Kidney epithelial cell (primary cell): ENCODE measurements at places on chromosomes 6 and 20. TPM values are rescaled to one million over a fixed set of nuclear protein-coding genes. Genes with fewer than 3 reads are reported as not detected.

- no peak for DNase-seq
Measured at GRCh38 chr20:63773571-63774241, 34.1 kb downstream of the SLC2A4RG start.

GRCh38 chr6:37324131-37325033, 29.4 kb upstream of the RNF8 start:
- no peak for DNase-seq

DNA sequence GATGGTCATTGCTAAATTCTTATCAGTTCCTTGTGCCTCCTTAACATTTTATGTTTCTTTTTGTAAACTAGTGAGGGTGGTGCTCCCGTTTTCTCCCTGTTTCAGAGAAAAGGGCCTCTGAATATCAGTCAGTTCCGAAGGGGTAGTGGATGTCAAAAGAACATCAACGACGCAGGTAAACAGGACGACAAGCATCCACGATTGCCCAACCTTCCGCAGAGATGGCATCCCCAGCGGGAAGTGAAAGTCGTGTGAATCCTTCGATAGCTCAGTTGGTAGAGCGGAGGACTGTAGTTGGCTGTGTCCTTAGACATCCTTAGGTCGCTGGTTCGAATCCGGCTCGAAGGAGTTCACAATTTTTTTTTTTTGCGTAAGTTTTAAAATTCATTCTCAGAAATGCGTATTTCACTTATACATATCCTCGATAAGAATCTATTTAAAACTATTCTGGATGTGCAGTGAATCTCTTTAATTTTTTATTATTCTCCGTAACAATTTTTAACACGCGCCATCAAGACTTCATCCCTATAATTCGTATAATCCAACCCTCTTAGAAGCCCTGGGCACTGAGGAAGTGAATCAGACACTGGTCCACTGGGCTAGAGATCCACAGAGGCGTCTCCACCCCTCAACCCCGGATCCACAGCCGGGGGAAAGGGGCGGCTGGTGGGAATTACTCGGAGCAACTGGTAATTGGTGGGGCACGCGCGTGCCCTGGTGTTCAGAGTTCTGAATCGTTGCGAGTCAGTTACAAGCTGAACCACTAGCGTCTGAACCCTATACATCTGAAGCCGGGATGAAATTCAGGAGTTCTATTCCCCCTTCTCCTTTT, 27.9 kb upstream of the ABT1 start:
- peak; percentile 70 for DNase-seq

- no peak for DNase-seq
Measured at GRCh38 chr6:1039191-1039590, 272.7 kb upstream of the FOXQ1 start.

DNA sequence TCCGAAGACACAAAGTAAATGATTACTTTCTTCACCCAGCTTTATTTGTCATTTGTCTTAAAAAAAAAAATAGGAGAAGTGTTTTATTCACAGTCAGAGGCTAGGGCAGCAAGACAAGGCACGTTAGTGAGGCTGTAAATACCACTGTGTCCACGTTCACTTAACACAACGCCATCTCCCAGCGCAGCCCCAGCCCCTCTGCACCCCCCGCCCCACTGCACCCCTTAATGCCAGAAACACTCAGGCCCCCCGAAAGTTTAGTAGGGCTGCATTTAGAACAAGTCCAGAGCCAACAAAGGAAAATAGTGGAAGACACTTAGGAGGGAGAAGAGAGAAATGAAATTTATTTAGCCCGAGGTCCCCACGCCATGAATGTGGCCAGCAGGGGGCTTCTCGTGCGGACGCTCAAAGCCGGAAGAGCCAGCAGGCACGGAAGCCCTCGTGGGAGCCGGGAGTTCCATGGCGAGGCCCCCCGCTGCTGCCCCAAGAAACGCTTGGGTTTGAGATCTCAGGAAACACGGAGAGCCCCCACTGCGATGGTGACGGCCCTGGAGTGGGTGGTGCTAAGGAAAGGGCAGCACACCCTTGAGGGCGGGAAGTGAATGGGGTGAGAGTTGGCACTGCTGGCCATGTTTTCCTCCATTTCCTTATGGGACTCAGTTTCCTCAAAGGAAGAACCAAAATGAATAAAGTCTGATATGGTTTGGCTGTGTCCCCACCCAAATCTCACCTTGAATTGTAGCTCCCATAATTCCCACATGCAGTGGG, 50.2 kb downstream of the IYD start:
- no peak for DNase-seq

Gene ENPP5
- 4.9 and 6.6 TPM in 2 replicates for total RNA-seq

GRCh38 chr6:70188202-70188601, 114.7 kb downstream of the COL9A1 start:
- no peak for DNase-seq

GRCh38 chr20:58956078-58956477, 25.0 kb upstream of the NELFCD start:
- no peak for DNase-seq

DNA sequence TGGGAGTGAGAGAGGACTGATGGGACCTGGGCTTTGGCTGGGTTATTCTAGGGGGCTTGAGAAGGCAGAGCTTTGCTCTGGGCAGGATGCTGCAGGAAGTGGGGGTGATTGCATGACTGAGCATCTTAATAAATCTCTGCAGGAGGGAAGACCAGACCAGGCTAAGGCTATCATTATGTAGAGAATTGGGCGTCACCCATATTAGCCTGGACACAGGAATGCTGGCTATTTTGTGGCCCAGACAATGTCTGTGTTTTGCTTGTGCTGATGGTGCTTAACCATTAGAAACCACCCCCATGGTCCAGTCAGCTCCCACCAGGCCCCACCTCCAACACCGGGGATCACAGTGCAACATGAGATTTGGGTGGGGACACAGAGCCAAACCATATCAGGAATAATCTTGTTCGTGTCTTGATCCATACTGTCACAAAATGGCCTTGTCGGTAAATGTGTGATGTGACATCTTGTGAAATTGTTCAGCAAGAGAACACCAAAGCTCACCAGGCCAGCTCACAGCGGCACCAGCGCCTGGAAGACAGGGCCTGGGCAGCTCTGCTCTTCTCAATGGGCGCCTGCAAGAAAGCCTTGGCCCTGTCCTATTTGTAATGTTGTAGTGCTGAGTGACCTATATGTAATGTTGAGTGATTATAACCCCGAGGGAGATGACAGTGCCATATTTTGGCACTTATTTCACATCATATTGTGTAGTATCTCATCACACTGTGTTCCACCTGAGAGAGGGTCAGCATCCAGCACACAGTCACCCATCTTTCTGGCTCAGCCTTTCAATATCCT, 211.8 kb downstream of the QKI start:
- no peak for DNase-seq

- no peak for DNase-seq
Measured at GRCh38 chr6:125981571-125982185, 4.7 kb upstream of the TRMT11 start.

Gene SLC17A9
- 12.0 and 13.8 TPM in 2 replicates for total RNA-seq

Gene OXT
- not detected in 2 replicates for total RNA-seq

- DNase-seq, result no peak
Measured at GRCh38 chr6:41984623-41985022, 43.0 kb upstream of the CCND3 start.

GRCh38 chr20:3572151-3572550, 91.0 kb downstream of the GFRA4 start:
- no peak for DNase-seq

DNA sequence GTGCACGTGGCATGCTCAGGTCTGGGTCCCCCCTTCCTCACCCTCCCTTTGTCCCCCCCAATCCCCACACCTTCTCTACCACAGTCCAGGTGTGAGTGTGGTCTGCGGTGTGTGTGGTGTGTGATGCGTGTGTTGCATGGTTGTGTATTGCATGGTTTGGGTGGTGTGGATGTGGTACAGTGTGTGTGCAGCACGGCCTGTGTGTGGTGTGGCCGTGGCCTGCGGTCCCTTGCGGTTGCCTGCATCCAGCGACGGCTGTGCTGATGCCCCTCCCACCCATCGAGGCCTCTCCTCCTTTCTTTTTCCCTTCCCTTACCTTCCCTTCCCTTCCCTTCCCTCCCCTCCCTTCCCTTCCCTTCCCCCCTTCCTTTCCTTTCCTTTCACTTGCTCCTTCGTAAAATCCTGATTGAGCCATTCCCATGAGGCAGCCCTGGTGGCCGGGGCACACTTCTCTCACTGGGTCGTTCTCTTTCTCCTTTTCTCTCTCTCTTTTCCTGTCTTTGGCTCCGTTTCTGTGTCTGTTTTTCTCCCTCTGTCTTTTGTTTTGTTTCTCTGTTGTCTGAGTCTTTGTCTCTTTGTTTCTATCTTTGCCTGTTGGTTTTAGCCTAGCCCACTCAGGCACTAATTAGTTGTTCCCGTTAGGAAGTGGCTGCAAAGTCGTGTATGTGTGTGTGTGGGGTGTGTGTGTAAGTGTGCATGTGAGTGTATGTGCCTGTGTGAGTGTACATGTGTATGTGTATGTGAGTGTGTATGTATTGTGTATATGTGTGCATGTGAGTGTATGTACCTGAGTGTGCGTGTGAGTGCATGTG, 65.7 kb downstream of the SRC start:
- no peak for DNase-seq

Gene CYP24A1
- 0.04 and 0.82 TPM in 2 replicates for total RNA-seq

- no peak for DNase-seq
Measured at GRCh38 chr20:59725476-59726280, 121.3 kb downstream of the PHACTR3 start.

DNA sequence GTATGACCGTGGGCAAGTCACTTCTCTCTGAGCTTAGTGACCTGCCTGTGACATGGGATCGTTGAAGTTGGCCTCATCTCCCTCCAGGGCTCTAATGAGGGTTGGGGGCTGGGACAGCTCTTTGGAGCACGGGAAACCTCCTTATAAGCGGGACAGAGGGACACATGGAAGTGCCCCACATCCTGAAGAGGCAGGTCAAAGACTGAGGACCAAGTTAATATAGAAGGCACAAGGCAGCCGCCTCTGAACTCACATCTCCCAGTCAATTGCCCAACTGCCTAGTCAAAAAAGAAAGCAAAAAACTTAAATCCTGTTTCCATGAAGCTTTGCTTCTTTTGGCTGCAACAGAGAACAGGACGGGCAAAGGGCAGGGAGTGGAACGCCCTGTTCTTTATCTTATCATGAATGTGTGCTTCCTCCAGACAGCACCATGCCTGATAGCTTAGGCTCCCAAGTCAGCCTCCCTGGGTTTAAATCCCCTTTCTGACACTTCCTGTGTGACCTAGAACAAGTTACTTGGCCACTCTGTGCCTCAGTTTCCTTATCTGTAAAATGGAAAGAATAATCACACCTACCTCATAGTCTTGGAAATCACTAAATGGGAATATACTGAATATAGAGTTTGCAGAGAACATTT, 27.1 kb downstream of the LBP start:
- no peak for DNase-seq

- DNase-seq, result no peak
Measured at GRCh38 chr6:128495536-128496333, 24.7 kb downstream of the PTPRK start.

- no peak for DNase-seq
Measured at GRCh38 chr6:10510592-10511367, 10.4 kb upstream of the GCNT2 start.

DNA sequence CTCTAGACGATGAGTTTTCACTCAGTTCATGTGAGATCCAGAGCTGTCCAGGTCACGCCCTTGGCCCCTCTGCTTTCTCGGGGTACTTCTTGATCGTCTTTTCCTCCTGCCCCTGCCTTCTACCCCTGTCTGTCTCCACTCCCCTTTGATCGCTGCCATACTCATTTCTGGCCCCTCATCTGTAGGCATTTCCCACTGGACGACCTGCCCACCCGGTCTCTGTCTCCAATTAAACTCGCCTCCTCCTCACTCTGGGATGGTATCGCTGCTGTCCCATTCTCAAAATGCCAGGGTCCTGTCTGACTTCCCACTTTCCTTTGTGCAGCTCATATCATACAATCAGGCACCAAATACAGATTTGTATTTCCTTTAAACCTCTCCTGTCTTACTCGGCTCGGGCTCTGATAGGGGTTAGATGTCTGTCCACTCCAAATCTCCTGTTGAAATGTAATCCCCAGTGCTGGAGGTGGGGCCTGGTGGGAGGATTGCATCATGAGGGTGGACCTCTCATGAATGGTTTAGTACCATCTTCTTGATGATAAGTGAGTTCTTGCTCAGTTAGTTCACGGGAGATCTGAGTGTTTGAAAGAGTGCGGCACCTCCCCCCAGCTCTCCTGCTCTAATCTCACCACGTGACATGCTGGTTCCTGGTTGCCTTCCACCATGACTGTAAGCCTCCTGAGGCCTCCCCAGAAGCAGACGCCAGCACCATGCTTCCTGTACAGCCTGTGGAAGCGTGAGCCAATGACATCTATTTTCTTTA, 3.5 kb upstream of the SYNJ2 start:
- no peak for DNase-seq

Gene RALY
- 119 and 138 TPM in 2 replicates for total RNA-seq

DNA sequence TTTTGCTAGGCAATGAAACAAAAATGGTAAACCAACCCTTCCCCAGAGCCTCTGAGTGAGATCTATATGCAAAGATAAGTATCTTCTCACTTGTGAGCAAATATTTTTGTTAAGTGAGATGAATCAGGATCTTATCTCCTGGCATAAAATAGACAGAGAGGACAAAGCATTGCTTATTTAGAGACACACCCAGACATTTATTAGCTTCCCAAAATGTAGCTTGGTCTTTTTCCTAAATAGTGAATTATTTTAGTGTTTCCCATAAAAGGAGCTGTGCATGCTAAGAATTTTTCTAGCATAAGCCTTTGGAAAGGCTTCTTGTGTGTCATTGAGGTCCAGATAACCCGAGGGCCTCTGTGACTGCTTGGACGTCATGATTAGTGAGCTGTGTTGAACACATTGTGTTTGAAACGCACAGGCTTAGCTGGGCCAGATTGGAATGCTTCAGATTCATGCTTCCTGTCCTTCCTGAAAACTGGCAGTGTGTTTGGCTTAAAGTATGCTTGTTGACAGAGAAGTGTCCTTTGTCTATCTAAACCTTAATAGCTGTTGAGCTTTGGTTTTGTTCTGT, 16.5 kb downstream of the MTHFD1L start:
- DNase-seq, result peak; percentile 82

DNA sequence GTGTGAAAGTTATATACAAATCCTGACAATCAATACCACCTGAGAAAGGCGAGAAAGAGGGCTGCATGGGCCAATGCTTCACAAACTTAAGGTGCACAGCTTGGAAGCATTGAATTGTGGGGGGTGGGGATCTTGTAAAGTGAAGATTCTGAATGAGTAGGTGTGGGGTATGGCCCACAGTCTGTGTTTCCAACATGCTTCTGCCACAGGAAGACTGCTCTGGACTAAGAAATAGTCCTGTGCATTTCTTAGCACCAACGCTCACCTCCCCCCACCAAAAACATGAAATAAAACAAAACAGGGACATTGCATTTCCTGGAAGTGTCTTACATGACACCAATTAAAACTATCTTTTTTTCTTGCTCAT, 21.9 kb upstream of the TRAM2 start:
- no peak for DNase-seq

GRCh38 chr20:56843386-56843785, 214.3 kb downstream of the TFAP2C start:
- DNase-seq, result no peak

GRCh38 chr6:85824329-85824728, 181.6 kb upstream of the SYNCRIP start:
- DNase-seq, result no peak

GRCh38 chr6:106339334-106340029, 13.9 kb upstream of the ATG5 start:
- peak; percentile 51 for DNase-seq

- DNase-seq, result no peak
Measured at GRCh38 chr6:10736731-10737130, 10.9 kb upstream of the TMEM14B start.

Gene LPIN3
- 14.7 and 18.2 TPM in 2 replicates for total RNA-seq

- no peak for DNase-seq
Measured at GRCh38 chr6:76381612-76382011, 309.1 kb upstream of the IMPG1 start.
